Camera-type eye (tissue), 1 donor: ENCODE measurements at places on chromosomes 16 and 17. TPM values are rescaled to one million over a fixed set of nuclear protein-coding genes. Genes with fewer than 3 reads are reported as not detected.

Gene KCNH6
- 24.6 TPM for total RNA-seq

Gene PLA2G10
- not detected for total RNA-seq

Gene P2RX1
- total RNA-seq = 1.0 TPM

Gene ZG16B
- 4.8 TPM for total RNA-seq

Gene SLC6A2
- 9.0 TPM for total RNA-seq

Gene EFCAB5
- 1.3 TPM for total RNA-seq

Gene FKBP10
- 167 TPM for total RNA-seq

Gene EIF5A
- 138 TPM for total RNA-seq

Gene XAF1
- total RNA-seq = 30.8 TPM

Gene MIEF2
- 46.4 TPM for total RNA-seq

Gene CYLD
- total RNA-seq = 79.1 TPM

Gene RAB37
- total RNA-seq = 1.6 TPM
